ENCODE measurements at places on chromosomes 1 and 21. TPM values are rescaled to one million over a fixed set of nuclear protein-coding genes. Genes with fewer than 3 reads are reported as not detected.

Gene NRAS
- 13.5 TPM for total RNA-seq

Gene CNR2
- total RNA-seq = not detected

Gene CD1B
- not detected for total RNA-seq

Gene ELAPOR1
- total RNA-seq = 49.5 TPM

Gene BMP8B
- 2.5 TPM for total RNA-seq

Gene C4BPB
- total RNA-seq = not detected

Gene BNIPL
- 4.3 TPM for total RNA-seq

Gene LEMD1
- total RNA-seq = 4.0 TPM

Gene SERTAD4
- 7.7 TPM for total RNA-seq

Gene ADGRL2
- total RNA-seq = 65.8 TPM

Gene TGFB2
- total RNA-seq = 47.2 TPM

Gene ST6GALNAC3
- total RNA-seq = 15.9 TPM

Gene AADACL4
- not detected for total RNA-seq

Gene KLHDC7A
- not detected for total RNA-seq

Gene DYNLT4
- total RNA-seq = not detected

Gene MMP23B
- total RNA-seq = 2.9 TPM

Gene CRYAA
- total RNA-seq = 0.78 TPM

Gene RIMKLA
- 40.0 TPM for total RNA-seq

Gene LORICRIN
- not detected for total RNA-seq

Gene CD1D
- not detected for total RNA-seq

All from dorsolateral prefrontal cortex (tissue), 122 donors.